ENCODE measurements at places on chromosomes 7 and 10.

DNA sequence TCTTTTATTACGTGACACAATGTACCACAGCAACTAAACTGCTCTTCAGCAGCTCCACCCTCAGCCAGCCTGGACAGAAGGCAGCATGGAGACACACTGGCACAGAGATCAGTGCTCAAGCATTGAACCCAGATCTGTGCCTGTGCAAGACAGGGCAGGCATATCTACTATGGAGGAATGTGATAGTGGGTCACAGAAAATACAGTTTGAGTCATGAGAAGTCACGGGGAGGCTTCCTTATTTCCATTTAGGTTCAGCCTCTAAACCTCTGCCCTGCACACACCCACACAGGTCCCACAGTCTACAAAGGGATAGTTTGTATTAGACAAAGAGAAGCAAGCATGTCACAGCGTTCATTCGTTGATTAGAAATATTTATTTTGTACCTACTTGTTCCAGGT is 187.4 kb upstream of the AGR3 start:
- DNase-seq: no peak

DNA sequence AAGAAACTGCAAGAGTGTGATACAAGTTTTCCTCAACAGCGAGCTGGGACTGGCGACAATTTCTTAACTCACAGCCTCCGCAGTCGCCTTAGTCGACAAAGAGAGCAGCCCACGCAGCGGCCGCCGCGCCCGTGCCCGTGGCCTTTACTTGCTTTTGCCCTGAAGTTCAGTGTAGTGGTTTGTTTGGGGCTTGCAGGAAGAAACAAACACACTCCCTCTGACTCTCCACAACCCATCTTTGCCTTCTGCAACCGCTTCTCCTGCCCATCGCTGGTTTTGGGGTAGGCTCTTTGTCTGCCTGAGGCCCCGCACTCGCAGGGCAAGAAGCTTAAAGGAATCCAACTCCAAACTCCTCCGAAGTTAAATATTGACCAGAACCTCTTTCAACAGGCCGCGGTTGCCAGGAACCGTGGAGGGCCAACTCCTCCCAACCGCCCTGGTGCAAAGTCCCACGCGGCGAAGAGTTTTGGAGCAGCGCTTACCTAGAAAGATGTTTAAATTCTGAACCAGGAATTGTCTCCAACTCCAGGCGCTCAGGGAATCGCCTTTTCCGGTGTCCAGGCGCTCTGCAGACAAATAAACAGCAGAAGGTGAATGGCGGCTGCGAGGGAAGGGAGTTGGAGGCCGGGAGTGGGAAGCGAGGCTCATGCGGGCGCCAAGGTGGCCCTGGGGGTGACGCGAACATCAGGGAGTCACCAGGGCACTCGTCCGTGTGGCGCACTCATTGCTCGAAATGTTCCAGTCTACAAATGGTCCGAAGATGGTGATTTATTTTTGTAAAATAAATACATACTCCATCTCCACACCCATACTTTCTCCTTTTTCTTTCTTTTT is 8.3 kb downstream of the HOXA4 start:
- DNase-seq: no peak

- no peak for DNase-seq
Observed at GRCh38 chr10:3876350-3876962, 91.4 kb upstream of the KLF6 start.

- DNase-seq: peak; percentile 29
Observed at GRCh38 chr10:4686644-4686996, 139.4 kb upstream of the AKR1E2 start.

- DNase-seq: no peak
Observed at GRCh38 chr7:152202056-152202455, 176.6 kb downstream of the GALNT11 start.

DNA sequence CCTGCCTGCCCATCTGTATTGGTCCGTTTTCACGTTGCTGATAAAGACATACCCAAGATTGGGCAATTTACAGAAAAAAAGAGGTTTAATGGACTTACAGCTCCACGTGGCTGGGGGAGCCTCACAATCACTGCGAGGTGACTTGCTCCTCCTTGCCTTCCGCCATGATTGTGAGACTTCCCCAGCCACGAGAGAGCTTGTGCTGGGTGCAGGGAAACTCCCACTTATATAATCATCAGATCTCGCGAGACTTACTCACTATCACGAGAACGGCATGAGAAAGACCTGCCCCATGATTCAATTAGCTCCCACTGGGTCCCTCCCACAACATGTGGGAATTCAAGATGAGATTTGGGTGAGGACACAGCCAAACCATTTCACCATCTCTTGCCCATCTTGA is 111.8 kb downstream of the MYL10 start:
- DNase-seq: no peak

GRCh38 chr7:74199551-74200355 is 10.1 kb upstream of the LAT2 start:
- no peak for DNase-seq

DNA sequence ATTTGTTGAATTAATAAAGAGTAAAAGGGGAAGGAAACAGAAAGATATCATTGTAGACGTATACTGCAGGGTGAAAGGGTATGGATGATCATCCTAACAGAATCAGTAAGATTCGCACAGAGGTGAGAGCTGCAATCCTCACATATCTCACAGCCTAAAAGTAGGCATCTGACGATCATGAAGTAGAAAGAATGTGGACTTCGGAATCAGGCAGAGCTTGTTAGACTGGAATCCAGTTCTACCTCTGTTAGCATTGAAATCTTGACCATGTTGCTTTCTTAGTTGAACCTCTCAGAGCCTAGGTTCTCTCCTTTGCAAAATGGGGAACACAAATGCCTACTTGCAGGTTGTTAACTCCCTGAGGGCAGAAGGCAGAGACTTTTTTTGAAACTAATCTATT is 320.0 kb upstream of the C7orf33 start:
- no peak for DNase-seq

- no peak for DNase-seq
Observed at GRCh38 chr7:111083413-111083812, 7.5 kb upstream of the LRRN3 start.

DNA sequence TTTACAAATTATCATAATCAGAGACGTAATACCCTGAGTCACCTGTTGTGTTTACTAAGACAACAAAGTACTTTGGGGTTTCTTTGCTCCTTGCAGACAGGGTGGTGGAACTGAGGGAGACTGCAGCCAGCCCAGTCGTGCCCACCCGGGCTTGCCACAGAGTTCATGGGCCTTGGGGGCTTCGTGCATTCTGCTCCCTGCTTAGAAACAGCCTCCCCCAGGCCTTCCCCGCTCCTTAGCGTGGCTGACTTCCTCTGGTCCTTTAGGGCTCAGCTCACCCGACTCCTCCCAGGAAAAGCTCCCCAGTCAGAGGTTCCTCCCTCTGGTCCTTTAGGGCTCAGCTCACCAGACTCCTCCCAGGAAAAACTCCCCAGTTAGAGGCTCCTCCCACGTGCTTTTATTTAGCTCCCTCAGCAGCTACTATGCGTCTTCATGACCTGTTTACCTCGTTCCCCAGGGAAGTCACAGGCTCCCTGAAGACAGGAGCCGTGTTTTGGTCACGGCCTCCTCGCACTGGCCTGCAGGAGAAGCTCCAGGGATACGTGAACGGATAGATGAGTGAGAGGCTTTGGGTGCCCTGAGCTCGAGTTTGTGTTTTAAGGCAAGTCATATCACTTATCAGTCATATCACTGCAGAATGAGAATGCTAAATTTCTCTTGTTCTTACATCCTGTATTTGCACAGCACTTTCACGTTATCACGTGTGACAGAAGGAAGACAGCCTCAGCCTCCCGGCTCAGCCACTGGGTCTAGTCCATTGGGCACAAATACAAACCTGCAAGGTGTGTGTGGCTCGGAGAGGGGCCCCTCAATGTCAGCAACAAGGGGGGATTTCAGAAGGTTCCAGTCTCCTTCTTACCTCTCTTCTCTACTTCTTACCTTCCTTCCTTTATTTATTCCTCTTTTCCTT is 52.7 kb upstream of the VIPR2 start:
- no peak for DNase-seq

GRCh38 chr7:151838072-151838471 is 38.8 kb downstream of the PRKAG2 start:
- DNase-seq: no peak

- no peak for DNase-seq
Observed at GRCh38 chr7:80496586-80496985, 15.3 kb downstream of the GNAT3 start.

- DNase-seq: no peak
Observed at GRCh38 chr10:98391578-98391991, 23.4 kb downstream of the PYROXD2 start.

DNA sequence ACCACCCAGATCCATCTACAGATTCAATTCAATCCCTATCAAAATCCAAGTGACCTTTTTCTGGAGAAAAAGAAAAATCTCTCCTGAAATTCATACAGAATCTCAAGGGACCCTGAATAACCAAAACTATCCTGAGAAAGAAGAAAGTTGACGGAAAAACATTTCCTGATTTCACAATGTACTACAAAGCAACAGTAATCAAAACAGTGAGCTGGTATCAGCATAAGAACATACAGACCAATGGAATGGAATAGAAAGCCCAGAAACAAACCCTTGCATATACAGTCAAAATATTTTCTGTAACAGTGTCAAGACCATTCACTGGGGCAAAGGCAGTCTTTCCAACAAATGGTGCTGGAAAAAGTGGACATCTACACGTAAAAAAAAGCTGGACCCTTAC is 89.9 kb downstream of the JMJD1C start:
- no peak for DNase-seq

- DNase-seq: no peak
Observed at GRCh38 chr7:65233409-65234034, 140.1 kb upstream of the ZNF92 start.

DNA sequence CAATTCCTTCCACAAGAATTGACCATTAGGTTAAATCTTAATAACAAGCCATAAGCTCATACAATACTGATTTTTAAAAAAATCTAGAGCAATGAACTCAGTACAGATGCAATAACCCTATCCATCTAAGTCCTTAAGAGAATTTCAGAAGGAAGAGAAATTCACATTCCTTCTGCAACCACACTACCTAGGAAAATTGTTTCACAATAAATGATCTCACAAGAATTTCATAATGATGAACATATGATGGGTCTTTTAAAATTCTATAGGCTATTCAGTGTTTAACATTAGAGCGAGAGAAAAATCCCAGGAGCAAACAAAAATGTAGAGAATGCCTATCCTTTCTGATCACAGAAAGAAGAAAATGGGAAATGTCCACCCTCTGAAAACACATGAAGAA is 70.0 kb upstream of the MAGI2 start:
- DNase-seq: no peak

GRCh38 chr7:130838738-130839137 is 104.7 kb upstream of the KLF14 start:
- no peak for DNase-seq

DNA sequence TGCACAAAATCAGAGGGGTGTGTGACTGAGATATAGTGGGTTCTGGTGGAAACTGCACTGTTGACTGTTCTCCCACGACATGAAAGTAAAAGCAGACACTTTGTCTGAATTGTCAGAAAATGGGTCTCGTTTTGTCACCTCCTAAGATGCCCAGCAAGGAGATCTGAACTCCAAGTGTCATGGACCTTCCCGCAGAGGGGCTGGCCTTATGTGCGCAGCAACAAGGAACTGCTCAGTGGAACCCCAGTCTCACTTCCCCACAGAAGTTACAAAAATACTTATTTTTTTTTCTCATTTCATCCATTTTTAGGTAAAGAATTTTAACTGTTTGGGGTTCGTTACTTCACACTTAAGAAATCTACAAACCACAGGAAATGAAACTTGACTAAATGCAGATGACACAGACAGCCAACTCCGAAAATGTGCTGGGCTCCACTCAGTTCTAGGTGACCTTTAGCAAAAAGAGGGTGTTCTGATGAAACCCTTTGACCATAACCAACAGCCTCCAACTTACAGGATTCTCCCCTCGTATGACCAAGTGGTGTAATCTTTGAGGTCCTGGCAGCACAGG is 115.0 kb downstream of the FAM107B start:
- DNase-seq: peak; percentile 14

Measured in stimulated activated CD4-positive, alpha-beta T cell treated with anti-CD3 and anti-CD28 coated beads, Interleukin-1b, Interleukin-23, amount 100 ng/mL, for 24 hours (primary cell).